Ecto neural progenitor cell (in vitro differentiated cells): ENCODE measurements at places on chromosomes 1 and 21.
A peak's percentile ranks its signal among the peaks of the same experiment; 100 is the strongest.

DNA sequence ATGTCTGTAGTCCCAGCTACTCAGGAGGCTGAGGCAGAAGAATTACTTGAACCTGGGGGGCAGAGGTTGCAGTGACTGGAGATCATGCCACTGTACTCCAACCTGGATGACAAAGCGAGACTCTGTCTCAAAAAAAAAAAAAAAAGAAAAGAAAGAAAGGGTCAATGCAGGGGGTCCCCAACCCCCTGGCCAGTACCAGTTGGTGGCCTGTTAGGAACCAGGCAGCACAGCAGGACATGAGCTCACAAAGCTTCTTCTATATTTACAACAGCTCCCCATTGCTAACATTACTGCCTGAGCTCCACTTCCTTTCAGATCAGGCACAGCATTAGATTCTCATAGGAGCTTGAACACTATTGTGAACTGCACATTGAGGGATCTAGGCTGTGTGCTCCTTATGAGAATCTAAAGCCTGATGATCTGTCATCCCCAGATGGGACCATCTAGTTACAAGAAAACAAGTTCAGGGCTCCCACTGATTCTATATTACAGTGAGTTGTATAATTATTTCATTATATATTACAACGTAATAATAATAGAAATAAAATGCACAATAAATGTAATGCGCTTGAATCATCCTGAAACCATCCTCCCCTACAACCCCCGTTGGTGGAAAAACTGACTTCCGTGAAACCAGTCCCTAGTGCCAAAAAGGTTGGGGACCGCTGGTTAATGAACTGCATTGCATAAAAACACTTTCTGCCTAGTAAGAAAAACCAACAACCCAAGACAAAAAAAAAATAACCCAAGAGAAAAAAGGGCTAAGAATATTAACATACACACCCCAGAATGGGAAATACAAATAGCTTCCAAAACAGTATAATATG, 2.8 kb downstream of the ZBTB8OS start:
- DNase-seq = no peak

GRCh38 chr1:227068883-227069282, 128.8 kb downstream of the COQ8A start:
- DNase-seq = no peak

GRCh38 chr1:107153014-107153413, 12.2 kb downstream of the NTNG1 start:
- DNase-seq = no peak

GRCh38 chr1:234729561-234730474, 119.8 kb upstream of the IRF2BP2 start:
- no peak for DNase-seq

DNA sequence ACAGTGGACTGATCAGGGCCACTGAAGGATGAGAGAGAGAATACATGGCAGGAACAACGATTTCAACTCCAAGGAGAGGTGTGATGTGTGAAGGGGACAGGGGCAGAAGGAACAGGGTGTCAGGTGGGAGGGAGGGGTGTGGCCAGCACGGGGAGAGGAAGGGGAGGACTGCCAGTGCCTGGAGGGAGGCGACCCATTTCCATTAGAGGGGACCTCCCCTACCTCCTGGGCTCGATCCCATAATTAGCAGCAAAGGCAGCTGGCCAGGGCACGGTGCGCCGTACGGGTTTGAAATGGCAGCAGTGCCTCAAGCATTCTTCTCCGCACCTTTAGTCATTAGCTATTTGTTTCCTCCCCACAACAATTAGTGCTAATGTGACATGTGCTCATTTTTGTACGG, 22.7 kb downstream of the CRYAA start:
- peak; percentile 39 for DNase-seq

- no peak for DNase-seq
These were observed 35.8 kb downstream of the IVNS1ABP start for GRCh38 chr1:185281245-185281644.

- DNase-seq = no peak
These were observed 41.1 kb downstream of the IL6R start for GRCh38 chr1:154446292-154446691.

- no peak for DNase-seq
These were observed 552.4 kb upstream of the DAB1 start for GRCh38 chr1:57976216-57976615.

DNA sequence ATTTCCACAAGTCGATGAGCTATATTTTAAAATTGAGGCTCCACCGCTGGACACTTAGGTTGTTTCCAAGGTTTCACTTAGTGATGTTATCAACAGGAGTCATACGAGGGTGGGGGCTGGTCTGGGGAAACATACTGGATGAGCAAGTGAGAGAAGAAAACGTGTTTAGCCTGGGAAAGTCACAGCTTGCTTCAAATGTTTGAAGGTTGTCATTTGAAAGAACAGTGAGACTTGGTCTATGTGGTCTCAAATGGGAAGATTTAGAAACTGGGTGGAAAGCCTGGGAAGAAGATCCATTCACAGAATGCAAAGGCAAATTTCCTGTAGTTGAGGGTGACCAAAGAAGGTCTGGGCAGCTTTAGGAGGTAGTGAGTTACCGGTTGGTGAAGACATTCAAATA, 9.9 kb upstream of the DYRK1A start:
- DNase-seq = no peak

DNA sequence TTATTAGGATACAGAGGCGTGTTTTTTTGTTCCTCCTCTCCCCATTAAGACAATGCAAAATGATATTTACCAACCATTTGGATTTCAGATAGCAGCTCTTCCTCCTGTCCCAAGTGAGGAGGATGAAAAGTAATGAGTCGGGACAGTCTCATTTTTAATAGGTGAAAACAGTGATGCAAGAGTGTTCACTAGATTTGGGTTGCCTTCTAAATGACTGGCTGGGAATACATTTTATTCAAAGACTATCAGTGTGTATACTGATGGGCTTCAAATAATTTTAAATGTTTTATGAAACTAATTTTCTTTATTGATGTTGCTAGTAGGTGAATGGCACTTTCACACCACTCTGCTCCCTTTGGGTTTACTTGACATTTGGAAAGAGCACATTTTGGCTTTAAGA, 2.1 kb downstream of the RCOR3 start:
- no peak for DNase-seq

GRCh38 chr21:18252256-18252655, 7.6 kb downstream of the CHODL start:
- DNase-seq = no peak

DNA sequence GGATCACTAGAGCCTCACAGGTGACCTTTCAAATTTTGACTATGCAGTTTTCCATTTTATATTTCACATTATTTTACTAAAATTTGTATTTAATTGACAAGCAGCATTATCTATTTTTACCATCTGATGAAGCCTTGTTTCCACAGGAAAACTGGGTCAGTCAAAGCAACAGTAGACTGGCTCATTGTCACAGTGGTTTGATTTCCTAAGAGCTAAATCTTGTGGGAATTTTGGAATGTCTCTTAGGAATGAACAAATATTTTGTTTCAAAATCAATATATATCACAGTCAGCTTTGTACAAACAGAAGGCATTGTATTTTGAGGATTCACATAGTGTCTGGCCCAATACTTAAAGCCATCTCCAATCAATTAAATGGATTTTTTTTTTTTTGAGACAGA, 152.6 kb upstream of the RNPC3 start:
- DNase-seq = no peak

GRCh38 chr1:54246116-54246721, 46.3 kb downstream of the MRPL37 start:
- DNase-seq = no peak

DNA sequence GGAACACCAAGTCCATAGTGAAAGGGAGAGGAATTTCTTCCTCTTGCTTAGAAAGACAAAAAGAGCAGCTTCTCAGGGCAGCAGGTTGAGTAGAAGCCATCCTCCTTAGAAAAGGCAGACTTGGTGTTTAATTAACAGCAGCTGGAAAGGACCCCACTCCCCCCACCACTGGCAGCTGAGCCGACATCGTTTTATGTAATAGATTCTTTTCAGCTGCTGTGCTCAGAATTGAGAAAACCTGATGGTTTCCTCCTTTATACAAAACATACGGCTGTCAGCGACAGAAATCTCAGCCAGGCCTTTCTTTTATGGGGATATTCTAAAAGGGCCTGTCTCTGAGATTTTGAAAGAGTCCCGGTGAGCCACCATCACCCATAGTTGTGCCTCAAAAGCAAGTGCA, 49.9 kb downstream of the MAN1C1 start:
- DNase-seq = no peak

DNA sequence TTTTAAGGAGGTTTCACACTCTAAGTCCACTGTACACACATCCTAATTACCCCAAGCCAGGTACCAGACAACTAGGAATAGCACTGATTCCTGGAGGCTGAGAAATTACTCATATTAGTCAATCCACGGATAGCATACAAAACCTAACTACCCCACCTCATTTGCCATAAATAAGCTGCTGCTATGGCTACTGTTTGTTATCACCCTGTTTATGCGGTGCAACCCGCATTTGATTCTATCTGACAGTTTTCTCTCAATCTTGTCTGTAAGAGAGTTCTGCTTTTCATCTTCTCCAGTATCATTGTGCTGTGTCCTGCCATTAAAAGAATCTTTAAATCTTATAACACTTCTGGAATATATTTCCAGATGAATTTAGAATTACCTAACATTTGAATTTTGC, 1496.5 kb downstream of the PLA2G4A start:
- no peak for DNase-seq

GRCh38 chr1:202164271-202165037, 4.1 kb upstream of the PTPN7 start:
- no peak for DNase-seq

DNA sequence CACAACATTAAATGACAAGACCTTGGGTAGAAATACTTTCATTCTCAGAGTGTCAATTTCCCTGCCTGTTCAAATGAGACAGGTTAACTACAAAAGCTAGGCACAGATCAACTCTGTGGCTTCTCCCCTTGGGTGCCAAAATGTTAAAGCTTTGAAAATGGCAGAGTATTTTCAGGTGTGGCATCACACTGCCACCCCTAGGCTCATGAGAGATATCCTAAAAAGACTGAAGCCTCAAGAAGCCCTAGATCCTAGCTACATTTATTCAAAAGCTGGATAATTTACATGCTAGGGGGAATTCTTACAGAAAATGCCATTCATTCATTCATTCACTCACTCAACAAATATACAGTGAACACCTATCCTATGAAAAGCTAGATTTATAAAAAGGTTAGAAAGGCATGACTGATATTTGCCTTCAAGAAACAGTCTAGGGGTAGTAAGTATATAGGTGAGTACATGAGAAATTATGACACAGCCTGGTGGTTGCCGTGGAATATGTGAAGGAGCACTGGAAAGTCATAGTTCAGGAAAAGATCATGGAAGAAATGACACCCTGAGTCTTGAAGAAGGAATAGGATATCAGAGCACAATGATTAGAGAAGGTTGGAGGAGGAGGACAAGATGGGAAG, 15.9 kb upstream of the RAB4A start:
- no peak for DNase-seq

DNA sequence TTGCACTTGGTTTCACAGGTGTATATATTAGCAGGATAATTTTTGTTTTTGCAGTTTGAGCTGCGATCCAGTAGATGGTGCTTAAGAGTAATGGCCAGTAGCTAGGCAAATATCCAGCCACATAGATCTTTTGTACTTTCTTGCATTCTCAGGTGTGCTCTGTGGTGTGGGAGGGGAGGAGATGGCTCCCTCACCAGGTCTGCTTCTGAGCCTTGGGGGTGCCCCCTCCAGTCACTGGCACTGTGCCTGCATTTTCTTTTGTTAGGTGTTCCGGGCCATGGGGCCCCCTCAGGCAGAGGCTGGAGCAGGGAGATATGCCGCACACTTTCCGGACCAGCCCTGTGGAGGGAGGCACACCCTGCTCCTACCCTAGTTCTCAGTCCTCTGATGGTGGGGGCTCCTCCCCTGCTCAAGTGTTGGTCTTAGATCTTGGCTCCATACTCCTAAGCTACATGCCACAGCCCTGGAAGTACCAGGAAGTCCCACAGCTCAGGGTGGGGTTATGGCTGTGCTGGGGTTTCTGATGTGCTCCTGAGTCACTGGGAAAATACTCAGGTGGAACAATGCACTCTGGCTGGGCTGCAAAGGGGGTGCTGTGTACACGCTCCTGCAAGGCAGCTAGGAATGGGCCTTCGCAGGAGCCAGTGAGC, 197.6 kb upstream of the DMRTA2 start:
- no peak for DNase-seq

DNA sequence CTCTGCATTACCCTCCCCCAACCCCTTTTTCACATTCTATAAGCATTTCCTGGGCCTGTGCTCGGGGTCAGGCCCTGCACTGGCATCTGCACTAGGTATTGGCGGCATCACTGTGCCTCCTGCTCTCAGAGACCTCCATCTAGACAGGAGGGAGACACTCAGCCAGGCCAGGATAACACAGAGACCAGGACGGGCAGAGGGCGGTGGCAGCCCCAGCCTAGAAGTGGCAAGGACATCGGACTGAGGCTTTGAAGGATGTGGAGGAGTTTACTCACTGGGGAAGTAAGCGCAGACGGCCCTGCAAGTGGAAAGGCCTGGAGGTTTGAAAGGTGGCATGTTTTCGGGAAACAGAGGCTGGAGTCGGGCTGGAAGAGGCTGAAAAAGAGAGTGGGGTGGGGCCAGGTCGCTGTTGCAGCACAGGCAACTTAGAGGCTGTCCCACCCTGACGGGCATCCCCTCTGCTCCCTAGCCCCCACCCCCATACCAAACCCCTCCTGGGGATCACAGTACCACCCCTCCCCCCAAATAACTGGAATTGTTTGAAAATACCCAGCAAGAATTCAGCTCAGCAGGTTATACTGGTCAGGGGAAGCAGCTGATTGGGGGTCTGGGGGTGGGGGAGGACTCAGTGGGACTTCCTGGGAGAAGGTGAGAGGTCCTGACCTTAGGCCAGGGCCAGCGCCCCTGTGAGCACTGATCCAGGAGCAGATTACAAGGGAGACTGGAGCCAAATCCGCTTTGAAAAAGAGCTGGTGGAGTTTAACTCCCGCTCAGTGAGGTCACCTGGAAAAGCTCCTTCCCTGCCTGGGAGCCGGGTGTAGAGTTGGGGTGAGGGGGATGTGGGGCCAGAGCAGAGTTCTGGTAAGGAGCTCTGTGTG, 121.8 kb upstream of the WNT4 start:
- peak; percentile 78 for DNase-seq

- no peak for DNase-seq
These were observed 43.2 kb upstream of the ADGRL2 start for GRCh38 chr1:81757398-81758020.

DNA sequence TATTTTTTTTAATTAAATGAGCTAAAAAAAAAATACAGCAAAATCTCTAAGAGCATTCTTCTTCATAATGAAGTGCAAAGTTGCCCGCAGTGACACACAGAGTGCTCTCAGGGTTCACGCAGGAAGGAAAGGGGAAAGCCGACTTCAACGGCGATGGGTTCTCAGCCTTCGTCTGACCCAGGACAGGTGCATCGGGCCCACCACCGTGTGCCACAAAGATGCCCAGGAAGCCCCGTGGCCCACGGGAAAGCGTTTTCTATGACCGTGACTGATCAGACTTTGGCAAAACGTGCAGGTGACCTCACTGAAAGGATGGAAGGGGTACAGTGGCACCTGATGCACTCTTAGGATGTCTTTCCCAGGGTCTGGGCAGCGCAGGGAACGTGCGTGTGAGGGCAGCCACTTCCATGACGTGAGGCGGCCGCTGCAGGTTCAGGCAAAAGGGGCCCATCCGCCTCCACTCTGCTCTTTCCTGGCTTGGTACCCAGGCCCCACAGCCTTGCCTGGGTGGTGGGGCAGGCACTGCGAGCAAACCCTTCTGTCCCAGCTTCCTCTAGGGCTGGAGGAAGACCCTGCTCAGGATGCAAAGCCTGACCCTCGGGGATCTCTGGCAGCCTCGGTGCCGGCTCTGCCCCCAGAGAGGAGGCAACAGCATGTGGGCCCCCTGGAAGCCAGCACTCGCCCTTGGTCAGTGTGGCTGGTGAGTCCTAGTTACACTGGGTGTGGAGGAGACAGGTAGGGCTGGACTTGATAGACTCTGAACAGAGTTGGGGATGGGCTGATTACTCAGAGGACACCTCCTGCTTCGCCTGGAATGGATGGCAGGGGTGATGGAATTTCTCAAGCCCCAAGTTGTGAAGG, 8.3 kb downstream of the LRRC47 start:
- no peak for DNase-seq
